ENCODE measurements at places on chromosomes 12 and 14.

DNA sequence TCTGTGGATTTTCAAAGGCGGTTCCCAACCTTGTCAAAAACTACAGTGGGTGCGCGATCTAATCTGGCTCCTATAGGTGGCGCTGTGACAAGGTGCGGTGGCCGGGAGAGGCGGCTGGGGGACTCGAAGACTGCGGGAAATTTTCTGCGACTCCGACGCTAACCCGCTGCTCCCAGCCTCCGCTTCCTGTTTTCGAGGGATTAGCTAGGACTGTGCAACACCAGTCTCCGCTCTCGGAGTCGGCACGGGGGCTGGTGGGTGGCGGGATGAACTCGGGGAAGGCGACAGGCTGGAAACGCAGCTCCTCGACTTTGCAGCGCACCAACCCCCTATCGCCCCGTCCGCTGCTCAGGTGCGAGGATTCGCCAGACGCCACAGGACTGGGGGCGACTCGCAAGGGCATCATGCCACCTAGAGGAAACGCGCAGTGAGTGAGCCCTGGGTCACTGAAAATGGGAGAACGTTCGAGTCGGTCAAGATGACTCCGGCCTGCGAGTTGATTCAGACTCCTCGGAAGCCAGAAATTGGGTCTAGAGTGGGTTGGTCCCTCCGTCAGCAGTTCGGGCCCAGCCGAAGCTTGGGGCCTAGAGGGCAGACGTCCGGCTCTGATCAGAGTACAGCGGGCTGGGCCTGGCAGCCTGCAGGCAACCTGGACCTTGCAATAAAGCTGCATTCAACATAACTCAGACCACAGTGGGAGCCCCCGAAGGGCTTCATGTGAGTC lies 5.5 kb upstream of the PAX9 start:
- peak; percentile 20 for DNase-seq

- DNase-seq, result peak; percentile 67
Measured at GRCh38 chr12:61750604-61751003, 509.6 kb upstream of the USP15 start.

GRCh38 chr14:85038526-85039352 lies 491.2 kb upstream of the FLRT2 start:
- no peak for DNase-seq

DNA sequence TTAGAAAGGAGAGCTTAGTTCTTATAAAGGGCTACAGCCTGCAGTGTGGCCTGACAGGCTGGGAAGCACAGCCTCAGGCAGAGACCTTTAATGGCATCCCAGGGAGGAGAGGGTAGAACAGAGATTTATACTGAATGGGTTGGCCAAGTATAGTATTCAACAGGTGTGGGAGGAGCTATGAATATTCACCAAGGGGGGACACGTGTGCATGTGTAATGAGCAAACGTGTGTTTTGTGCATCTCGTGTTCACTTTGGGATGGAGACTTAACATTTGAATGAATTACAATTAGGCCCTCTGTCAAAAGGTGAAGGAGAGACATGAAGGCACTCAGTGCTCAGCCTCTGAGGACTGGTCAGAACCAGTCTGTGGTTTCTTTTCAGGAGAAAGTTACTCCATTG lies 5.2 kb downstream of the TDP1 start:
- no peak for DNase-seq

- no peak for DNase-seq
Measured at GRCh38 chr14:68968721-68969120, 10.4 kb downstream of the ACTN1 start.

GRCh38 chr12:116525418-116526001 lies 33.7 kb upstream of the MAP1LC3B2 start:
- peak; percentile 96 for DNase-seq

DNA sequence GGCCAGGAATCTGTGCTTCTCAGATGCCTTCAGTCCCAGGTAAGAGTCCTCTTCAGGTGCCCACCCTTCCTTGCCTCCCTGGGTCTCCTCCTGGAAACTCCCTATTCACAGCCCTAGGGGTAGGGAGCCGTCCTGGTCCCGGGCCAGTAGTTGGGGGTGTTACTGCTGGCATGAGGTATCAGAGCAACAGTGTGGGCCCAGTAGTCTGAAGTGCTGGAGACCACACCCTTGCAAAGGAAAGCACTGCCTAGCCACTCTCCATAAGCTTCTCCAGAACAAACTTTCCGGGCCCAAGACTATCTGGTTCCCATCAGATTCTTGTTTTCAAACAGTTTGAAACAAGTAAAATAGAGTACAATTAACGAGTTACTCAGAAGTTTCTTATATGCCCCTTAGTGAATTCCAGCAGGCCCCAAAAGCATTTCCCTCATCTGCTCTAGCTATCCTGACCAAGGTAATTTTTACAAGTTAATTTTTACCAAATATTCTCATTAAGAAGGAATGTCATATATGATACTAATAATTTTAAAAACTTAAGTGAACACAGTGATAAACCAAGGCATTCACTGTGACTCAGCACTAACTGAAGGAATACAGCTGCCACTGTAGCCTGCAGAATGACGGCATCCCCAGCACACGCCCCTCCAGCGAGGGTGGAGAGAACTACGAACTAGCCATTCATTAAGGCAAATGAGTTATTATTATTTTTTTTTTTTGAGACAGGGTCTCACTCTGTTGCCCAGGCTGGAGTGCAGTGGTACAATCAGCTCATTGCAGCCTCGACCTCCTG lies 49.4 kb downstream of the MOK start:
- DNase-seq, result peak; percentile 13

- no peak for DNase-seq
Measured at GRCh38 chr12:66251049-66251448, 51.2 kb upstream of the HELB start.

GRCh38 chr12:108849660-108850059 lies 7.7 kb downstream of the SSH1 start:
- peak; percentile 75 for DNase-seq

- peak; percentile 24 for DNase-seq
Measured at GRCh38 chr12:2580821-2581220, 213.9 kb upstream of the FKBP4 start.

GRCh38 chr12:6044082-6044481 lies 80.4 kb downstream of the VWF start:
- DNase-seq, result no peak

DNA sequence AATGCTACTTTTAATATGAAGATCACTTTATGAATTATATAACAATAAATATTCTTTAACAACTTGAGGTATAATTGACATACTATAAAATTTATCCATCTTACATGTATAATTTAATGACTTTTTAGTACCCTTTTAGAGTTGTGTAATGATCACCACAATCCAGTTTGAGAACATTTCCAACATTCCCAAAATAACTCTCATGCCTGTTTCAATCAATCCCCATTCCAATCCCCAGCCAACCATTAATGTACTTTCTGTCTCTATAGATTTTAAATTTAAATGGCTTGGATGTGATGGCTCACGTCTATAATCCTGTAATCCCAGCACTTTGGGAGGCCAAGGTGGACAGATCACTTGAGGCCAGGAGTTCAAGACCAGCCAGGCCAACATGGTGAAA lies 23.5 kb upstream of the FRMD6 start:
- DNase-seq, result no peak

- DNase-seq, result no peak
Measured at GRCh38 chr12:65125247-65125646, 4.1 kb upstream of the WIF1 start.

DNA sequence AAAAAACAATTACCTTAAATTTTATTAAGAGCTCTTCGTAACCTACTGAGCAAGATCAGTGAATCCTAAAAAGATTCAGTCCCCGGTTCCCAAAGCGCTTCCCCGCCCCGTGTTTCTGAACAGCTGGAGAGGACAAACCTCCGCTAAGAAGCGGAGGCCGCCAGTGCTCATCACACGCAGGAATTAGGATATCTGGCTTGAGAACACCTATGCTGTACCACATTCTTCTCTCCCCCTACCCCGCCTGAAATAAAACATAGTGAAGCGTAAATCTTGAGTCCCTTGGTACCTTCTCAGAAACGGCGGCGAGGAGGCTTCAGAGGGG lies 774 bp upstream of the WDR20 start:
- no peak for DNase-seq

DNA sequence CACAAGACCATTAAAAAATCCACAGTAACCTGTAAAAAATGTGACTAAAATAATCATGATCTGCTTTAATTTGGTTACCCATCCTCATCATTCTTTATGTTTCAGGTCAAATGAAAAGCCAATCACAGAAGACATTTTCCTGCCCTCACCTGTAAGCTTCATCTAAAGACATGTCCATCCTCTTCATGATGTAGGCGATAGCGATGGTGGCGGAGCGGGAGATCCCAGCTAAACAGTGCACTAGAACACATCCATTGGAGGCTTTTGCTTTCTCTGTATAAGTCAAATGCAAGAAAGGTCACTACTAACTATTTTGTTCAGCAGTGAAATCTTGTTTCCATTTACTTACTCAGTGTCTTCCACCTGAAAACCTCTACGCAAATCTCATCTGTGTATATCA lies 82.6 kb downstream of the DUSP16 start:
- DNase-seq, result no peak

- peak; percentile 75 for DNase-seq
Measured at GRCh38 chr14:29927376-29928116, at the start of gene PRKD1. PRKD1 (minus strand) TSS chr14:29927847.

- DNase-seq, result no peak
Measured at GRCh38 chr12:50081096-50081808, 3.9 kb upstream of the SMARCD1 start.

DNA sequence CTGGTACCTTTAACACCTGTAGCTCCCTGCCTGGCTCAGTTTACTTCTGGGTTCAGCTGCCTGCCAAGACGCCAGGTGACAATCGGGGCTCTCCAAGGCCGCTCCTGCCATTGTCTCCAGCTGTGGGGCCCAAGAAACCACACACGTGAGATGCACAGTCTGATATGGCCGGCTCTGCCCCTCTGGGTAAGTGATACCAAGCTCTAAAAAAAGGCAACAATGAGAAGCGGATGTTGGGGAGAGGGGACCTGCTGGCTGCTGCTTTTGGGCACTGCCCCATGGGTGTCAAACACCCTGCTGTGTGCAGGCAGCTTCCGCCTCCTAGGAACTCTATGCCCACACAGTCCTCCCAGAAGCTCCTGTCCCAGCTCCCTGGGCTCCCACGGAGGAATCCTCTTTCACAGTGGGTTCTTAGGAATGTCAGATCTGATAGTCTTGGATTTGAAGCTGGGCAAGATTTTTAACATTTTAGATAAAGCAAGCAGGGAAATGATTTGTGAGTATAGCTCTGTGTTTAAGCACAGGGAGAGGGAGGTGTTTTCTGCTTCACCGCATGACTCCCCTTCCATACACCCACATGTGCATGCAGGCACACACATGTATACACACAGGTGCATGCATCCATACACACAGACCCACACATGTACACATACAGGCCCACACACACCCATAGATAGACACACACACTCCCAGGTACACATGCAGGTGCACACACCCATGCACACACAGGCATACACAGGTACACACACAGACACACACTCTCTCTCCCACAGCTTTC lies 1135.8 kb downstream of the BCL11B start:
- DNase-seq, result no peak

GRCh38 chr12:1171657-1172408 lies 180.8 kb downstream of the ERC1 start:
- no peak for DNase-seq

DNA sequence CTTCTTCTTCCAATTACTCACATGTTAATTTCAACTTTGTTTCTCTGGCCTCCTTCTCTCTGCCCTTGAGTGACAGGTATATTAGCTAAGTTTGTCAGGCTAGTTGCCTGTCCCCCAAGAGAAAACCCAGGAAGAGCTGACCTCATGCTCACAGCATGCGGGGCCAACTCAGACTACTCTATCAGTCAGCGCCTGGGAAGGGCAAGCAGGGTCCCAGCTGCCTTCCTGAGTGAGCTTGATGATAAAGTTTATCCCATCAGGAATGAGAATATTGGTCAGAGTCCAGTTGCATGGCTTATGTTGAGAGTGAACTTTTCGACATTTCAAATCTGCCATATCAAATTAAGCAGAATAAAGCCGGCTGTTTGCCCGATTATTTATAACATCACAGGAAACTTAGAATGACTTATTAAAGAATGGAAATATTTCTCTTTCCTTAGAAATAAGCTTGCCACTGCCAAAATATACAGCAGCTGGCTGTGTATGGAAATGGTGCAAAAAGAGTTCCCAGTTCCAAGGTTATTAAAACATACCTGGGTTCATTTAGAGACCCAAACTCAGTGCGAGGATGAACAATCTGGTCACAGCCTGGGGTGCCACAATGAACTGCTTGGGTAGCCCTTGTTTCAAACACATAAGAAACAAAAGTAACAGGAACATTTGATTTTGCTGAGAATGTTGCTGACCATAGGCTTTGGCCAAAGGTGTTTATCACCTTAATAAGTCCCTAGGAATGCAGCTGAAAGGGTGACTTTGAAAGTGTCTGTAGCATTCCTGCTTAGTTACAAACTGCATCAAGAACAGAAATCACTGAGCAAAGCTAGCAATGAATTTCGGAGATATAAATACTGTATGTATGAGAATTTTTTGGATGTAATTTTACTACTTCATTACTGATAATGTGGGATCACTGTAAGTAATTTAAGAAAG lies 1553.8 kb upstream of the FLRT2 start:
- DNase-seq, result peak; percentile 66

DNA sequence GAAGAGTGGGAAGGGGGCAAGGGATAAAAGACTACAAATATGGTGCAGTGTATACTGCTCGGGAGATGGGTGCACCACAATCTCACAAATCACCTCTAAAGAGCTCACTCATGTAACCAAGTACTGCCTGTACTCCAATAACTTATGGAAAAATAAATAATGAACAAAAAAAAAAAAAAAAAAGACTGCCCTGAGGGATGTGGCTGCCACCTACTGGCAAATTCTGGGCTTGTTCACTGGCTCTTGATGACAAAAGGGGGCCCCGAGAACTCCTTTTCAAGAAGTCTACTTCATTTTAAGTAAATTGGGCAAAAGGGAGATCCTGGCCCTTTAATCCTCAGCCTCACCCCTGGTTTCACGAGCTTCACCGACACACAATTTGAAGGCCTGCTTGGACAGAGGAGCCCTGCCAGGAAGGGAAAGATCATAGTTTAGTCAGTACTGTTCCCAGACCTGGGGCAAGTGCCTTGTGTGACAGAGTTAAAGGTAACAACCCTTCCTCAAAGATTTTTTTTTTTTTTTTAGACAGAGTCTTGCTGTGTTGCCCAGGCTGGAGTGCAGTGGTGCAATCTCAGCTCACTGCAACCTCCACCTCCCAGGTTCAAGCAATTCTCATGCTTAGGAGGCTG lies 26.1 kb upstream of the STAC3 start:
- DNase-seq, result peak; percentile 28

DNA sequence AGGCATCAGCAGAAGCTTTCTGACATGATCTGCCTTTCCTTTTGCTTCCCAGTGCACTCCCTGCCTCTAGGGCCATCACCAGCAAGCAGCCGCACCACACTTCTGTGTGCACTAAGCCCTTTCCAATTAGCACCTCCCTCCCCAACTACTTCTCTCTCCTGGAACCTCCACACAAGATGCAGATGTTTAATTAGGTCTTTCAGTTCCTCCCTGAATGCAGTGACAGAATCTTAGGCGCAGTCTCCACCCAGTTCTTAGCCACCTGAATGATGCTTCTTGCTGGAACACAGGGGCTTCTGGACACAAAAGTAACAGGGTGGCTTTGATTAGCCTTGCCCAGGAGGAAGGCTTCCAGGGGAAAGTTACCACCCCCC lies 32.9 kb downstream of the NIN start:
- DNase-seq, result no peak

GRCh38 chr14:53979747-53980642 lies 23.4 kb upstream of the BMP4 start:
- DNase-seq, result peak; percentile 58

- DNase-seq, result peak; percentile 99
Measured at GRCh38 chr12:65565601-65566560, 258.4 kb upstream of the HMGA2 start.

Data from fibroblast of skin of right quadriceps (primary cell).